Naive B cell (primary cell): ENCODE measurements at places on chromosomes 2 and 18. TPM values are rescaled to one million over a fixed set of nuclear protein-coding genes. Genes with fewer than 3 reads are reported as not detected.

The FTCDNL1 gene
- 1.7 TPM for polyA plus RNA-seq

The ST6GAL2 gene
- not detected for polyA plus RNA-seq

The KCNE4 gene
- not detected for polyA plus RNA-seq

The CD8B2 gene
- not detected for polyA plus RNA-seq

The PTCD3 gene
- 46.7 TPM for polyA plus RNA-seq

The LBX2 gene
- polyA plus RNA-seq, result not detected

The DNER gene
- polyA plus RNA-seq, result not detected

The NEUROD1 gene
- polyA plus RNA-seq, result not detected

The SLC4A1AP gene
- 25.6 TPM for polyA plus RNA-seq

The LIMS4 gene
- 0.58 TPM for polyA plus RNA-seq

The IL1RL2 gene
- not detected for polyA plus RNA-seq

The RAB6C gene
- not detected for polyA plus RNA-seq

The FAM168B gene
- 40.5 TPM for polyA plus RNA-seq

The OR6B2 gene
- polyA plus RNA-seq, result not detected

The CYBRD1 gene
- polyA plus RNA-seq, result 0.50 TPM

The NPHP1 gene
- 2.1 TPM for polyA plus RNA-seq

The SLC23A3 gene
- not detected for polyA plus RNA-seq

The VWC2L gene
- not detected for polyA plus RNA-seq

The EMILIN1 gene
- polyA plus RNA-seq, result 1.1 TPM

The ZAP70 gene
- polyA plus RNA-seq, result 1.9 TPM

The FAM98A gene
- 26.3 TPM for polyA plus RNA-seq

The SNTG2 gene
- 3.8 TPM for polyA plus RNA-seq

The UGT1A5 gene
- not detected for polyA plus RNA-seq

The SLC14A1 gene
- not detected for polyA plus RNA-seq
